ENCODE measurements at places on chromosomes 1 and 21.

DNA sequence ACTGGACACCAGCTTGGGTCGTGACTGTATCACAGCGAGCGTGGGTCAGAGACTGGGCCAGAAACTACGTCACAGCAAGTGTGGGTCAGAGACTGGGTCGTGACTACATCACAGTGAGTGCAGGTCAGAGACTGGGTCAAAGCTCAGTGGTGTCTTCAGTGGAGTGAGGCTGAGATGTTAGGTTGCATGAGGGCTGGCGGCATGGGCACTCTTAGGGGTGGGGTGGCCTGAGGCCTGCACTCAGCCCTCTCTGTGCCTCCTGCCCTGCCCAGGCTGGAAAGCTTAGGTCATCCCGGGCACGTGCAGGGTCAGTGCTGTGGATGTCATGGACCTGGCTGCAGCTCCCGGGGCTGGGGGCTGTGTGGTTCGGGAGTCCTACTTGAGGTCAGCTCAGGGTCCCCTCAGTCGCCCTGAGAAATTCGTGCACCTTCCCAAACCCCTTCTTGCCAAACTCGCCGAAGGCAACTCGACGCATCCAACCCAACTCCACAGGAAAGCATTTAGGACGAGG lies 19.0 kb downstream of the CFAP74 start:
- DNase-seq: no peak

DNA sequence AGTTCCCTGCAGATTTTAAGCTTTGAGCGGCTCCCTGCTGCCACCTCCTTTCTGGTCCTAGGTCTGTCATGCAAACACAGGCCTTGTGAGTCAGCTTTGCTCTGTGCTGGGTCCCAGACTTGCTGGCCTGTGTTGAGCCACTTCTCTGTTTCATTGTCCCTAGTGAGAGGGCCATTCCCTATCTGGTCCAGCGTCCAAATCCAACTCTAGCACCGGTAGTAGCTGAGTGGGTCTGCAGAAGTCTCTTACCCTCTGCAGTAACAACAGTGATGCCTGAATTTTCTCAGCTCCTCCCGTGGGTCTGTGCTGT lies 5.8 kb downstream of the TTC22 start:
- DNase-seq: no peak

GRCh38 chr1:208174731-208175507 lies 69.3 kb downstream of the PLXNA2 start:
- no peak for DNase-seq

DNA sequence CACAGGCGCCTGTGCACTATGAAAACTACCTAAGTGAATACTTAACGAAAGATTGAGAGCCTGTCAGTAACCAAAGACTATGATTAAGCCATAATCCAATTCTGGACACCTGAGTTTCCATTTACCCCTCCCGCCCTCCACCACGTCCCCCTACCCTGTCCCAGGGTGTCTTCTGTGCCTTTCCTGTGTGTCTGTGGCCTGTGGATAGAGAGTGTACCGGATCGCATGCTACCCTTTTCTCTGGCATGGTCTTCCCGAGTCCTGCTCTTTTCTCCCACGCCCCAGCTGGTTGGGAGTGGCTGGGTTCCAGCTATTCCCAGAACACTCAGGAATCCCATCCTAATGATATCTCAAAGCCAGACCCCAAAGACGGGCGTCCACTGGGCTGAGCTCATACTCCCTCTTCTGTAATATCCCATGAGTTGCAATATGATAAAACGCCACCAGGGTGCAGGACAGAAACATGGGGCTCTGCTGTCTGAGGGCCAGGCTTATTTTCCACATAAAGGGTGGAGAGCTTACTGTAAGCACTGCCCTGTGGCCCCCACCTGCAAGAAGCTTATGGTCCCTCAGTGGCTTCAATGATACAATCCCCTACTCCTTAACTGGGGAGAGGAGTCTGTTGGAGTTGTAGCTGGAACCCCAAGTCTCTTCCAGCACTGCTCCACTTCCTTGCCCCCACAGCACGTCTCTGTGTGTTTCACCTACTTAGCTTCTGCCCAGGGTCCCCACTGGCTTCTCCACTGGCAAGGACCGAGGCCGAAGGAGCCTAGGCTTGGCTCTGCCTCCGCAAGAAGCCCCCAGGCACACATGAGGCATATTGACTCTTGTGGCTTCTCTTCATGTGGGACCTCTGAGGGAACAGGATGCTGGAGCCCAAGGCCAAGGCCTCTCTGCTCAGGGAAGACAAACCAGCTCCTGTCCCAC lies 17.6 kb upstream of the ALX3 start:
- DNase-seq: peak; percentile 12

GRCh38 chr1:201570886-201571624 lies 32.1 kb downstream of the NAV1 start:
- no peak for DNase-seq

DNA sequence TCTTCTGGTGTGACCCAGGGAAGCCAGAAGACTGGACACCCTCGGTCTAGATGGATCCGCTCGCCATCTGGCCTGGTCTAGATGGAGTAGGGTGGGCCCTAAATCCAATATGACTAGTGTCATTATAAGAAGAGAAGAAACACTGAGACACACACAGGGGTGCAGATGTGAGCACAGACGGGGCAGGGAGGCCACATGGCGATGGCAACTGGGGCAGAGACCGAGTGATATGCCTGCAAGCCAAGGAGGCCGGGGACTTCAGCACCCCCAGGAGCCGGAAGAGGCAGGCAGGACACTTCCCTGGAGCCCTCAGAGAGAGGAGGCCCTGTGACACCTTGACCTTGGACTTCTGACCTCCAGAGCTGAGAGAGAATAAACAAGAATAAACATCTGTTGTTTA lies 5.6 kb upstream of the TFF3 start:
- DNase-seq: no peak

DNA sequence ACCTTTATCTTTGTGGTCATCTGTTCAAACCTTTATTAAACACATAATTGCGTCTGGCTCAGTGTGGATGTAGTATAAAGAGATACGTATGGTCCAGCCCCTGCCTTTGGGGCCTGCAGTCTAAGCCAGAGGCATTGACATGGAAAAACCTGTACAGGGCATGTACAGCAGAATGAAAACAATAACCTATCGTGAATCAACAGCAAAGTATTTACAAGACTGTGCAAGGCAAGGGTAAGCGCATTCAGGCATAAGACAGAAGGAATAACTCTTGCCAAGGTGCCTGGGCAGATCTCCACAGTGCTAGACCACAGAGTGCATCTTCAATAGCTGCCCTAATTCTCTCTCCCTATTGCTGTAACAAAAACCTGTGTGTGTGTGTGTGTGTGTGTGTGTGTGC lies 35.5 kb downstream of the KIRREL1 start:
- no peak for DNase-seq

- no peak for DNase-seq
Measured at GRCh38 chr1:234477386-234478151, 1.4 kb downstream of the TARBP1 start.

DNA sequence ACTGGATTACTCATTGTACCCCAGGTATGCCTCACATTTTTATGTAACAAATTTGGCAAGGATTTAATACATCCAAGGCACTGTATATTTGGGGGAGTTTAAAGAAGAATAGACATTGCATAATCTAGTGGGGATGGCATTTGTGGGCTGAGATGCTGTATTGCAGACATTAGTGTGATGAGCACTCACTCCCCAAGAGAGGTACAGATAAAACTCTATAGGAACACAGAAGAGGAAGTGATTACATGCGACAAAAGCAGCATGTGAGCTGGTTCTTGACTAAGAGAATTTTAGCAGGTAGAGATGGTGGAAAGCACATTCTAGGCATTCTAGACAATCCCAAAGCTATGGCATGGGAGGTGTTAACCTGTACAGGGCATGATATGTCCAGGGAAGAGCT lies 24.2 kb upstream of the CDC14A start:
- DNase-seq: no peak

GRCh38 chr1:1623181-1623630 lies 7.9 kb downstream of the MIB2 start:
- no peak for DNase-seq

DNA sequence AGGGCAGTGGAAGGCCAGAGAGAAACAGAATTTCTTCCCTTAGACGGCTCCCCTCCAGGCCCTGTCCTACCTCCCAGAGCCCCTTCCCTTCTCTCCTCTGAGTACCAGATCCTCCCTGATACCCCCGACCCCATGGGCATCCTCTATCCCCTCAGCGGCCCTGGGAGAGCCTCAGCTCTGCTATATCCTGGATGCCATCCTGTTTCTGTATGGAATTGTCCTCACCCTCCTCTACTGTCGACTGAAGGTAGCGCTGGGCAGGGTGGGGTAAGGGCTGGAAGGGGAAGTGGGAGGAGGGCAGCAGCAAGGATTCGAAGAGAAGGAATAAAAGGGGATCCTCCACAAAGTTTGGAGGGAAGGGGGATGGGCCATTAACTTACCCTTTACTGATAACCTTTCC lies 2.7 kb downstream of the FCER1G start:
- DNase-seq: no peak

DNA sequence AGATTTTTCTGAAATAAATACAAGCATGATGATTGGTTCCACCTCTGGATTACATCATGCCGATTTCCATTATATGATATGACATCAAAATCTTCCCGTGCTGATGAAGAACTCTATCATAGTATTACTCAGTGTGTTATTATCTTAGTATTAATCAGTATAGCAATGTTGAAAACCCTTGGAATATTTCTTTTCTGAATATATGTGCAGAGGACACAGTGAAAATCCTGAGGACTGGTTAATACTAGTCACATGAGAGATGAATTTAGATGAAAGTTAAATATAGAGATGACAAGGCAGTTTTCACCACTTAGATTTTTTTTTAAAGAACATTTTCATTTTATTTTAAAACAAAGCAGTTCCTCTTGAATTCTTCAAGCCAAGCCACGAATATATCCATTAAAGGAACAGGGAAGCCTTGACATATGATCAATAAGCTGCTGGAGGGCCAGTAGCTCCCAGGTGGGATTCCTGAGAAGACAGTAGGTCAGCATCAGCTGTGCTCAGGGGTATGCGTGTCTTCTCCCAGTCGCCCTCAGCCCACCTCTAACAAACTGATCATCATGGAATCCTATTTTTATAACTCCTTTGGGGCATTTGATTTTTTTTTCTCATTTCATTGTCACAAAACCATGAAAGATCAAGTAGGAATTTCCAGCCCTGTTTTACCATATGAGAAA lies 56.2 kb upstream of the UBE2U start:
- no peak for DNase-seq

DNA sequence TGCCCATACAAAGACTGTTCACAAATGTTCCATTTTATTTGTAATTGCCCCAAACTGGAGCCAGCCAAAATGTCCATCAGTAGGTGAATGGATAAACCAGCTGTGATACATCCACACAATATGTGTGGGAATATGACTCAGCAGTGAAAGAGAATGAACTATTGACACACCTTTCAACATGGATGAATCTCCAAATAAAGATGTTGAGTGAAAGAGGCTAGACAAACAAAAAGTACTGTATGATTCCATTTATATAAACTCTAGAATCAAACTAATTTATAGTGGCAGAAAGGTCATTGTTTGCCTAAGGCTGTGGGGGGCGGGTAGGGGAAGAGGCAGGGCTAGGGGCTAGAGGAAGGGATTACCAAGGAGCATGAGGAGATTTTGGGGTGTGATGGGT lies 4.5 kb downstream of the DHCR24 start:
- no peak for DNase-seq

- DNase-seq: no peak
Measured at GRCh38 chr1:192967211-192967877, 91.8 kb downstream of the UCHL5 start.

GRCh38 chr1:22774833-22775182 lies 64.2 kb downstream of the EPHB2 start:
- DNase-seq: no peak

- no peak for DNase-seq
Measured at GRCh38 chr21:42613756-42614155, 39.7 kb upstream of the PDE9A start.

Measured in fibroblast of skin of left biceps (primary cell).